ENCODE measurements at places on chromosomes 3 and 15.

- no peak for DNase-seq
These were observed 295.8 kb downstream of the GBE1 start for GRCh38 chr3:81465510-81466200.

DNA sequence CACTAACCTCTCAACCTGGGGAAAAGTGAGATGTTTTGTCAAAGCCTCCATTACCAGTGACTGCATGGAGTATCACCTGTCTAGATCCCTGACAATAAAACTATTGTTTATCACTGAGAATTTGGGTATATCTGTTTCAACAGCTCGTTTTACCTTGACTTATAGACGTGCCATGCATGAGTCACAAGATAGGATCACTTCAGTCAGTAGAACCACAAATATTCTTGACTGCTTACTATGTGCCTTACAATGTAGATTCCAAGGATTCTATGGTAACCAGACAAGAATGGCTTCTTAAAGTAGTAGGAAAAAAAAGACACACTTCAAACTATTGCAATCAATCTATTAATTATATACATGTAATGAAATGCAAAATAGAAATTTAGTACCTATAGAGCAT is 55.7 kb upstream of the GRM7 start:
- DNase-seq = no peak

- DNase-seq = no peak
These were observed 637.3 kb downstream of the TUSC7 start for GRCh38 chr3:117346901-117347300.

DNA sequence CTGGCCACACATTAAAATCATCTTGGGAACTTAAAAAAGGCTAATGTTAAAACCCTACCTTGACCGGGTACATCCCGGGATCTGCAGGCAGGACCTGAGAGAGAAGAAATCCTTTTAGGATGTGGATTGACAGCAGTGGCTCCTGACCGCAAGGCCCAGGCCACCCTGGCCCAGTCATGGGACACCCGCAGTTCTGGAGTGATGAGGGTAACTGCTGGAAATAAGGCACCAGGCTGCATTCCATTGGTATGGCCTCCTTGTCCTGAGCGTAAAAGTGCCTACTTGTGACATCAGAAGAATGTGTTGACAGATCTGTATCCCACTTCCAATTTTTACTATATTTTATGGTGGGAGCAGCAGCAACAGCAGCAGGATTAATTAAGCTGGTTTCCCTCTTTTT is 63.4 kb upstream of the GSK3B start:
- no peak for DNase-seq

DNA sequence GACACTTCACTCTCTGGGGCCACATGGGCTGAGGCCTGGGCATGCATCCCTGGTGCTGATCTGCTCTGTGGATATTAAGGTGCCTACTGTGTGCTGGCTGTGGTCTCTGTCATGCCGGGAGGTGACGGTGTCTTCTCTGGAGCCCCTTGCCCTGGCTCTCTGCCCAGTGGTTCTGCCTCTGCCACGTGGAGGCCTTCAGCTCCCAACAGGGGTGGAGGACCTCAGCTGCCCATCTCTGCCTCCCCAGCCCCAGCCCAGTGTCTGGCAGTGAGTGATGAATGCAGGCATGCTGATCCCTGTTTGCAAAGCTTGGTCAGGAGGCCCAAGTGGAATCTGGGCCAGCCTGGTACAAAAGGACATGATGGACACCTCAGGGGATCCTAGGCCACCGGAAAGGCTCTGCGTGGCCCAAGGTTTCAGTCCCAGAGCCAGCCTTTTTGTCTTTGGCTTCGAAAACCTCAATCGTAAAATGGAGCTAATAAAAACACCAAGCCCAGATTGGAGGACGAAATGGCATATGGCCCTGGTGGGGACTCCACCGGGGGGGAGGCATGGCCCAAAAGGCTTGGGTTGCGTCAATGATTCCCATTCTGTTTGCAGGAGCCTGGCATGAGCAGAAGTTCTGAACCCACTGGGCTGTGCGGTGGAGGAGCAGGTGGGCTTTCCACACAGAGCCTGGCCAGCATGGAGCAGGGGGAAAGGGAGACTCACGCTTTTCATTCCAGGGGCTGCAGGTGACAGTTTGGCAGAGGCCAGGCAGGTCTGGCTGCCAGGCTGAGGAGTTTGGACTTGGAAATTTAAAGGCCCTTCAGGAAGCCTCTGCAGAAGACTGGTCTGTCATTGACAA is 54.7 kb upstream of the KLF13 start:
- no peak for DNase-seq
